K562 (cell line): ENCODE measurements at places on chromosomes 11 and 22.

DNA sequence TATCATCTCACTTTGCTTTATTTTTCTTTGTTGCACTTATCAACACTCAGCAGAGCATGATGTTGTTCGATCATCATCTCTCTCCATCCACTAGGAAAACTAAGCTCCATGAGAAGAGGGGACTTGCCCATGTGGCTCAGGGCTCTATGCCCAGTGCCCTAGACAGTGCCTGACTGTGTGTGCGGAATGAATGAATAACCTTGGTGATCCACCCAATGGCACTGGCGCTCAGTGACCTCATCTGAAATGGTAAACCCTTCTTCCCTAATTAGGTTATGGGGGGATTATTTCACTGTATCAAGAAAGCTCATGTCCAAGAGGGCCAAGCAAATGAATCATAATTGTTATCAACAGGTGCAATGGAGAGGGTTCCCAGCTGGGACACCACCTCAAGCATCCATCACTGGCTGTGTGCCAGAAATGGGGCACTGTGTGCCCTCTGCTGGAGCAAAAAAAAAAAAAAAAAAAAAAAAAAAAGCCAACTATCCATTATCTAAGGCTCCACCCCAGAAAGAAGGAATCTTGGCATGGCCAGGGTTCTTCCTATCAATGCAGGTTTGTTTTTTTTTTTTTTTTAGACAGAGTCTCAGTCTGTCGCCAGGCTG lies 172.6 kb downstream of the LARGE1 start:
- no peak for DNase-seq

DNA sequence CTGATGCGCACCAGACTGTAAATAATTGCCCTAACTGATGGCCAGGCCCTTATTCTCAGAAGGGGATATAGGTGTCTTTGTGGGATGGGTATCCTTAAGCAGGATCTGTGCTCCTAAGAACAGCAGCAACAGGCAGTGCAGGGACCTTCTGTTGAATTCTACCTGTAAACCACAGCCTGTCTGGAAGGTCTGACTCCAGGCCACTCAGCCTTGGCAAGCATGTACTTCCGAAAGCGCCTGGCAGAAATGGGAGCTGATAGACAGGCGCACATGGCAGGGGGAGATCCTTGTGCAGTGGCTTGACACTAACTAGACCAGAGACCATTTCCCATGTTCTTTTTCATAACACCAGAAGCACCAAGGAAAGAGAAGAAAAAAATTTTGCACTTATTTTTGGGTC lies 59.0 kb downstream of the C22orf31 start:
- no peak for DNase-seq

GRCh38 chr22:45009606-45010531 lies at the start of gene PHF21B:
PHF21B (minus strand) TSS chr22:45010005; CDS start chr22:45009549, 456 bp downstream.
- DNase-seq, result peak; percentile 50

GRCh38 chr11:27838674-27839073 lies 138.4 kb upstream of the BDNF start:
- DNase-seq, result no peak

DNA sequence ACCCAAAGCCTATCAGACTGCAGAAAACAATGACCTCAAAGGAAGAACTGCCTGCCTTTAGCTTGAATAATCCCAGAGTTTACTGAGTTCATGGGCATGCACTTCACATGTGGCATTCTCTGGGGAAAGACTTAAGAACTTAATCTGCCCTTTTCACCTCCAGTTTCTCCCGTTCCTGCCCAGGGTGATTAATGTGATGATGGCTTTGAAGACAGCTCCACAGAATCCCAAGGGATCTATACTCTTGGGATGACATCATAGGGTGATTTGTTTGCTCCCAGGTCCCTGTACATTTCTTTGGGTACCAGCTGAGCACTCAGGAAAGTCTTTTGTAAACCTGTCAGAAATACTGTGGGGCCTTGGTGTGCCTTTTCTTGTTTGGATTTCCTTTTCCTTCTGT lies 14.0 kb downstream of the FJX1 start:
- DNase-seq, result no peak

- no peak for DNase-seq
Observed at GRCh38 chr11:8008212-8008611, 21.1 kb downstream of the EIF3F start.

DNA sequence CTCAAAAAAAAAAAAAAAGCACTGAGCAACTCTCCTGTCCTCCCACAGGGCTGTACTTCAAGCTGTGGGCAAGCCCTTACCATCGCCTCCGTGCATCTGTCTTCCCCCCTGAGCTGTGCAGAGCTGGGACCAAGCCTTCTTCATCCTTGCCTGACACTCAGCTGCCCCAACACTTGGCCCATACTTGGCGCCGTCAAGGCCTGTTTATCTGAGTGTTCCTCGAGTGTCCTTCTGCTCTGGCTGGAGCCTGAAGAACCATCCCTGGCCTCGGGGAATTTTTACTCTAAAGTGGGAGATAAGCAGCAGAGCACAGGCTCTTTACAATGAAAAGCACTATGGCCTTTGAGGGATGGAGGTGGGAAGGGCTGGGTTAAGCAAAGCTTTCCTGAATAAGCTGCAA lies 1.6 kb upstream of the TIRAP start:
- no peak for DNase-seq

DNA sequence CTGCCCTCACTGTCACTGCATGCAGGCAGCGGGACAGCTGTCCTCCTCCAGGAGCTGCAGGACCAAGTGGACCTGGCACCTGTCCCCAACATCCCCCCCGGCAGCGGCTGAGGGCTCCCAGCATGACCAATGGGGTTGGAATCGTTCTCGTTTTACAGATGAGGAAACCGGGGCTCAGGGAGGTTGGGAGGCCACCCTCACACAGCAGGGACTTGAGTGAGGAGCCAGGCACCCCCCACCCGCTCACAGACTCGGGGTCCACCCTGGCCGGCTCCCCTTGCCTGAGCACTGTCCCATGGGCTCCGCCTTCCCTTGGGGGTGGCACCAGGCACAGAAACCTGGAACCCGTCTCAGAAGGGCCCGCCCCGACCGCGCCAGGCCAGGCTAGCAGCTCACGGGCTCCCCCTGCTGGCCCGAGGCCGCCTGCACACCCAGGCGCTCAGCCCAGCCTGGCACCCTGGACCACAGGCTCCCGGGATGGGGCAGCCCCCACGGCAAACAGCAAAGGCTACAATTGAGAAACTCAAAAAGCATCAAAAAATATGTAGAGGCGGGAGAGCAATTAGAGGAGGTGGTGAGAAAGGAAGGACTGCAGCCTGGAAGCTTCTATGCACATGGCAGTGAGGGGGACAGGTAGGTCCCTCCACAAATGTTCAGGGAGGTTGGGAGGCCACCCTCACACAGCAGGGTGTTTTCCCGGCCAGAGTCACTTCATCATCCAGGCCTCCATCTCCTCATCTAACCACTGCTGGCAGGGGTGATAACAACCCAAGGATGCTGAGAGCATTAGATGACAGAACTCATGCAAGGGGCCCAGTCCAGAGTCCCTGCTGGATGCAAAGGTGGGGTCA lies 12.8 kb downstream of the MACROD1 start:
- peak; percentile 72 for DNase-seq

DNA sequence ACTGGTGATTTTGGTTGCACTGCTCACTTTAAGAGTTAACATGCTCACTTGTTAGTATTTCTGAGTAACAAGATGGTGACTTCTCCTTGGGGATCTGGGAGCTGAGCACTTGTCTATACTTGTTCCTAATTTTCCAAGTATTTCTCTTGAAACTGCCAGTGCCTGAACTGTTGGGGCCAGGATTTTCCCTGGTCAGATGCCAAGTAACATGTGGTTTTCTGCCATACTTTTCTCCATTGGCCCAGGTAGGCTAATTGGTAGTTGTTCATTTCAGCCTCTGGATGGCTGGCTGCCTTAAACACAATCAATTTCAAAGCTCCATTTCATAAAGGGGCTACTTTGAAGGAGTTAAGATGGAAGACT lies 35.0 kb downstream of the RNF141 start:
- no peak for DNase-seq

DNA sequence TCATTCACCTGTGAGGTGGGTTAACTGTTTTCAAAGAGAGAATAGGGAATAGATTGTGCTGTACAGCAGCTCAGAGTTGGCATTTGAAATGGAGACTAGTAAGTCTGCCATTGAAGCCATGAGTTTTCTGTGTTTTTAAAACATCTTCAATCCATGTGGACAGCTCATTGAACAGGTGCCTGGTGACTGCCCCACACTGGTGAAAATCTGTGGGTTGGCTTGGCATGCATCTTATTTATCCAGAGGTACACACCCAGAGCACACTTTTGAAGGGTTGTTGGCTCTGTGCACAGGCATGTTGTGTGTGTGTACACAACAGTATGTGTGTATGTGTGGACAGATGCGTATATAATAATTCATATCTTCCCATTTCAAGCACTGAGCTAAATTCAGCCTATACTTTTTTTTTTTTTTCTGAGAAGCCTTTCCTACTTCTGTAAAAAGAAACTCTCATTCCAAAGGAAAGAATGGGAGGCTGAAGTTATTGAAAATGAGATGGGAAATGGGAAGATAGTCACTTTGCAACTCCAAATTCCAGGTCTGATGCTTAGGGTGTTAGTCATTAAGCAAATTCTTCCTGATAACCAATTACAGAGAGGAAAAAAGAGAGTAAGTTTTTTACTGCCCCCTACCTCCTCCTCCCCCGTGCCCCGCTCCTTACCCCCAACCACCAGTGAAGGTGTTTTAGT lies 7.0 kb upstream of the LYVE1 start:
- DNase-seq, result no peak

- DNase-seq, result no peak
Observed at GRCh38 chr22:49582181-49582580, 245.5 kb downstream of the BRD1 start.
